ENCODE measurements at places on chromosomes 1 and 21. TPM values are rescaled to one million over a fixed set of nuclear protein-coding genes. Genes with fewer than 3 reads are reported as not detected.

The RAB25 gene
- total RNA-seq = not detected

The CALML6 gene
- 0.36 TPM for total RNA-seq

The PKP1 gene
- total RNA-seq = under 0.01 TPM

The LCE1B gene
- total RNA-seq = not detected

The FMO5 gene
- 1.8 TPM for total RNA-seq

The UBL4B gene
- total RNA-seq = not detected

The DPYD gene
- total RNA-seq = 183 TPM

The SLFNL1 gene
- total RNA-seq = 0.09 TPM

The C4BPA gene
- total RNA-seq = not detected

The SERPINC1 gene
- total RNA-seq = not detected

The HMCN1 gene
- 106 TPM for total RNA-seq

The ELOVL1 gene
- 18.2 TPM for total RNA-seq

The SLC30A7 gene
- total RNA-seq = 14.6 TPM

The CYB5RL gene
- total RNA-seq = 15.4 TPM

The KRTAP21-2 gene
- not detected for total RNA-seq

The SLC9C2 gene
- not detected for total RNA-seq

The GBP3 gene
- 28.6 TPM for total RNA-seq

The SNRPE gene
- 105 TPM for total RNA-seq

The TMEM200B gene
- total RNA-seq = 9.5 TPM

The HAPLN2 gene
- not detected for total RNA-seq

The G0S2 gene
- total RNA-seq = 146 TPM

The HIVEP3 gene
- total RNA-seq = 1.1 TPM

The CCDC27 gene
- total RNA-seq = not detected

The AIM2 gene
- total RNA-seq = not detected

The SPRR2B gene
- total RNA-seq = not detected

The GOLPH3L gene
- total RNA-seq = 30.1 TPM

The OVAAL gene
- total RNA-seq = not detected

The KRTAP11-1 gene
- total RNA-seq = not detected

The POLR3C gene
- 58.6 TPM for total RNA-seq

The RIPPLY3 gene
- total RNA-seq = not detected

The SKI gene
- 28.1 TPM for total RNA-seq

The TRIM46 gene
- total RNA-seq = 5.2 TPM

The LCE6A gene
- not detected for total RNA-seq

Measured in fibroblast of the aortic adventitia (primary cell).